ENCODE measurements at places on chromosomes 12 and 14.

- no peak for DNase-seq
Observed at GRCh38 chr14:100526057-100526456, 61.2 kb downstream of the BEGAIN start.

DNA sequence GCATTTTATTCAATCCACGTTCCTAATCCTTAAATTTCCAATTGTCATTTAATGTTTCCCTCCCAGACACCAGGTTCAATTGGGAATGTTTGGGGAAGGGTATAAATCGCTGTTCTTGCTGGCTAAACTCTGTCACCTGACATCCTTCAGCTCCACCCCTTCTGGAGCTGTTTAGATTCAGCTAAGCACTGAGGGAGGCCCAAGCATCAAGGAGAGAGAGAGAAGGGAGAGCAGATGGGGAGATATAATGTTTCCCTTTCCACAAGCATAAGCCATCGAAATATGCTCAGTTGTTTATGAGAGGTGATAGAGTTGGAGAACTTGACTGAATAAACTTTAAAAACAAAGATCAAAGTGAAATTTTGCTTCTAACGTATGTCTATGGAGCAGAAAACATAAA, 1.8 kb downstream of the ABCC9 start:
- DNase-seq = no peak

GRCh38 chr12:82687021-82688011, 610 bp downstream of the TMTC2 start:
- DNase-seq = peak; percentile 27

- no peak for DNase-seq
Observed at GRCh38 chr12:76948879-76949278, 70.1 kb upstream of the CSRP2 start.

GRCh38 chr14:56170028-56170427, 51.8 kb downstream of the PELI2 start:
- DNase-seq = no peak

DNA sequence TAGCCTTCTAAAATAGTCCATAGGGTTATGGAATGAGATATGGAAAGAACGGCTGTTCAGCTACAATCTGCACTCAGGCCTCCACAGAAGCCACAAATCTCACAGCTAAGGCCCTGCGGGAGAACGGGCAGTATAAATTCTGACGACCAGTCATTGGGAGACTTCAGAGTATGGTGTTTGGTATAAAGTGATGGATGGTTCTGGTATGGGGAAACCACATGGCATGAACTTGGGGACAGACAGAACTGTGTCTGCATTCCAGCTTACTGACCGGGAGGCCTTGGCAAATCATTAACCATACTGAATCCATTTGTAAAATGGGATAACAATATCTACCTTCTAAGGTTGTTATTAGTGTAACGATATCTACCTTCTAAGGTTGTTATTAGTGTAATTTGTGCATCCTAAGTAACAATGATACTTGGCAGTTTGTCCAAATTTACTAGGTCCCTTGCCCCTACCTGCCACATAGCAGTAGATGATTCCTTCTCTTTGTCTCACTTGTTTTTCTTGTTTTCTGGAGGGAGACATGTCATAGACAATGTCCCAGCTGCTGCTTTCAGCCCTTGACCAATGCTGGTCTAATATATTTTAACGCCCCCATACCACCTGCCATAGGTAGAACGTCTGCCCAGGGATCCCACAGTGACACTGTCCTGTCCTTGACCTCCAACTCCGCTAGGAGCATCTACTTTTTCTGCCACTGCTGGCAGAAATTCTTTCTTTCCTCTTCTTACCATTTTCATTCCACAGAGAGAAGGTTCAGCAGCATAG, 6.8 kb downstream of the CDKL1 start:
- no peak for DNase-seq

DNA sequence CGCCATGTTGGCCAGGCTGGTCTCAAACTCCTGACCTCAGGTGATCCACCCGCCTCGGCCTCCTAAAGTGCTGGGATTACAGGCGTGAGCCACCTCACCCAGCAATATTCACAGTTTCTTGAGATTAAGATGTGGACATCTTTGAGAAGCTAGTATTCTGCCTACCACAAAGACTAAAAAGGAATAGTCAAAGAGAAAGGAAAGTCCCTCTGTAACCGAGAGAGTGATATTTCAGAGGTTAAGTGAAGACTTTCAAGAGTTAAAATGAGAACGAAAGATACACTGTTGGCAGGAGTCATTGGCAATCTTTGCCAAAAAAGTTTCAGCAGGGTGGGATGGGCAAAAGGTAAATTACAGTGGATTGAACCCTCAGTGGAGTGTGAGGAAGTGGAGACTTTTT, 15.6 kb downstream of the DGKA start:
- DNase-seq = no peak

DNA sequence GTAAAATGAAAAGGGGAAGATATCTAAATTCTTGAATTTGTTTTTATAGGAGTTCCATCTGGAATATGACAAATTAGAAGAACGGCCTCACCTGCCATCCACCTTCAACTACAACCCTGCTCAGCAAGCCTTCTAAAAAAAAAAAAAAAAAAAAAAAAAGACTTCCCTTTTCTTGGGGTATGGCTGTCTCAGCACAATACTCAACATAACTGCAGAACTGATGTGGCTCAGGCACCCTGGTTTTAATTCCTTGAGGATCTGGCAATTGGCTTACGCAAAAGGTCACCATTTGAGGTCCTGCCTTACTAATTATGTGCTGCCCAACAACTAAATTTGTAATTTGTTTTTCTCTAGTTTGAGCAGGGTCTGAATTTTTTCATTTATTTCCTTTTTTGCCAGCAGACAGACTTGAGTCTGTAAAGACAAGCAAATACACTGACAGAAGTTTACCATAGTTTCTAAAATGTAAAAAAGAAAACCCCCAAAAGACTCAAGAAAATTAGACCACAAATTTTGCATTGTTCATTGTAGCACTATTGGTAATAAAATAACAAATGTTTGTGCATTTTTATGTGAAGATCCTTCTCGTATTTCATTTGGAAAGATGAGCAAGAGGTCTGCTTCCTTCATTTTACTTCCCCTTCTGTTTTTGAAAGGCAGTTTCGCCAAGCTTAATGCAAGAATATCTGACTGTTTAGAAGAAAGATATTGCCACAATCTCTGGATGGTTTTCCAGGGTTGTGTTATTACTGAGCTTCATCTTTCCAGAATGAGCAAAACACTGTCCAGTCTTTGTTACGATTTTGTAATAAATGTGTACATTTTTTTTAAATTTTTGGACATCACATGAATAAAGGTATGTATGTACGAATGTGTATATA, 12.1 kb upstream of the KCNMB4 start:
- no peak for DNase-seq

DNA sequence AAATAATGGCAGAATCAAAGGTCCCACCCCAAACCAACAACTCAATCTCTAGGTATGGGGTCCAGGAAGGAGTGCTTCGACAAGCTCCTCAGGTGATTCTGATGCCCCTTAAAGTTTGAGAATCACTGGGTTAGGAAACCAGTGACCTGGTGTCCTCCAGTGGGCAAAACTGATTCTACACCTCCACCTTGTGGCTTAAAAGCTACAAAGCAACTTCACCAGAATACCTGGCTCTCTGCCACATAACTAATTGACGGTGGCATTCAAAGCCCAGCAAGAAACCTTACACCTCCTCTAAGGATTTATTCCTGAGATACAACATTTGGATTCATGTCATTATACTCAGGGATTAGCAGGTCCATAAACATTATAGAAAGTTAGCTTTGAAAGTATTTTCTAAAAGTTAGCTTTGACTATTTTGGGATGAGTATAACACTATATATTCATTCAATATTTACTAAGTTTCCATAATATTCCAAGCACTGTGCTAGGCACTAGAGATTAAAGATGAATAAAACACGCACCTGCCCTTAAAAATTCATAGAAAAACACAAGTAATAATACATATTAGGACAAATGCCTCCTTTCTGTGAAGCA, 45.4 kb downstream of the DCAF5 start:
- DNase-seq = peak; percentile 88

DNA sequence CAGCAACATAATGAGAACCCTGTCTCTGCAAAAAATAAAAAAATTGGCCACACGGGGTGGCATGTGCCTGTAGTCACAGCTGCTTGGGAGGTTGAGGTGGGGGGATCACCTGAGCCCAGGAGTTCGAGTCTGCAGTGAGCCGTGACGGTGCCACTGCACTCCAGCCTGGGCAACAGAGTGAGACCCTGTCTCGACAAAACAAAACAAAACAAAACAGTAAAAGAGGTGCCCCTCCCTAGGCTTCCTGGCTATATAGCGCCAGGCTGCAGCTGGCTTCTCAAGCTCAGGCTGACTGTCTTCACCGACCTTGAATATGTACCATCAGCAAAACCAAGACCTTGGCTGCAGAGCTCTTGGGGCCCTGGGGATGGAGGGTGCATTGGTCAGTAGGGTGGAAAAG, 29.4 kb downstream of the TSPAN9 start:
- no peak for DNase-seq

- DNase-seq = peak; percentile 51
Observed at GRCh38 chr12:10612984-10613348, 443 bp downstream of the MAGOHB start.

- no peak for DNase-seq
Observed at GRCh38 chr12:79454338-79454843, 236.4 kb downstream of the PAWR start.

DNA sequence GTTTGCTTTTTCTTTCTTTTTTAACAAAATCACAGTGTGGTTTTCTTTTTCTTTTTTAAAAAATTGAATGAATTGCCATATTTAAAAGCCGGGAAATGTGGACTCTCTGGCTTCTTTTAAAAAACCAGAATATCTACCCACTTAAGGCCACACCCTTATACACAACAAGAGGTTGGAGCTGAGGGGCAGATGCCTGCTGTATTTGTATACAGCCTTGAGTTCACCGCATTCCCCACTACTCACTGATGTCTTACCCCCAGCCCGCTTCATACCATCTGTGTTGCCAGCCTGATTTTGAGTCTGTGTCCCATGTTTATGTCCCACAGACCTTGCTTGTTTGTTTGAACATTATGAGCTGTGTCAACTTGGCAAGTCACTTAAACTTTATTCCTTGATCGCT, 14.3 kb downstream of the JDP2 start:
- DNase-seq = no peak

- DNase-seq = no peak
Observed at GRCh38 chr12:12546314-12546772, 16.3 kb downstream of the DUSP16 start.

- DNase-seq = no peak
Observed at GRCh38 chr12:122130150-122130549, 43.9 kb downstream of the IL31 start.

GRCh38 chr12:45580356-45580969, 149.0 kb upstream of the ARID2 start:
- DNase-seq = peak; percentile 32

DNA sequence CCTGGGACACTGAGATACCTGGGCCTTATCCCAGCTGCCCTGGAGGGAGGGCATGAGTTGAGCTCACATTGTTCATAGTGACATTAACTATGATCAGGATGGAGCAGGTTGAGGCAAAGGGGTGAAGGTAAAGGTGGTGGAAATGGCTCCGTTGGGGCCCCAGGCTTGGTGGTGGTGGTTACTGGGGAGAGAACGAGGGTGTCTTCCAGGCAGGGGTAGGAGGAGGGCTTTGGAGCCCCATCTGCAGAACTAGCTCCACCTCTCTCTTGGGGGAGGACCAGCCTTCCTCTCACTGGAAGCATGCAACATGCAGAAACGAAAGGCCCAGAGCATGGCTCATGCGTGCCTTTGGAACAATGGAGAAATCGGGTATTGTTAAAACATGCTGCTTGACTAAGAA, 217.0 kb downstream of the SLC41A2 start:
- DNase-seq = no peak

- DNase-seq = no peak
Observed at GRCh38 chr14:81273521-81273920, 52.8 kb upstream of the GTF2A1 start.

DNA sequence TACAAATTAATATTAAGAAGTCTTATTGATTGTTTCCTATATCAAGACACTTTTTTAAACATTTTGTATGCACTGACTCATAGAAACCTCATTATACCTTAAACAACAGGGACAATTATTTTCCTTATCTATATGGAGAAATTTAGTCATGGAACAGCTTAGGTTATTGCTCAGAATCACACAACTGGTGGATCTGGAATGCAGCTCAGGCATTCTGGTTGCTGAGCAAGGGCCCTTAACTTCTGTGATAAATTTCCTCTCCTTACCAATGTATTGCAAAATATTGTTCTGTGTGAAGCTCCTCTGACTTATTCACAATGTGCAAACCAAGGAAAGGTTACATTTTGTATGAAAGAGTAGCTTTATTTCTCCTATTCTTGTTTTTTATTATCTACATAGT, 817.8 kb downstream of the LRFN5 start:
- no peak for DNase-seq

- DNase-seq = peak; percentile 73
Observed at GRCh38 chr14:50813544-50813863, 17.5 kb downstream of the NIN start.

DNA sequence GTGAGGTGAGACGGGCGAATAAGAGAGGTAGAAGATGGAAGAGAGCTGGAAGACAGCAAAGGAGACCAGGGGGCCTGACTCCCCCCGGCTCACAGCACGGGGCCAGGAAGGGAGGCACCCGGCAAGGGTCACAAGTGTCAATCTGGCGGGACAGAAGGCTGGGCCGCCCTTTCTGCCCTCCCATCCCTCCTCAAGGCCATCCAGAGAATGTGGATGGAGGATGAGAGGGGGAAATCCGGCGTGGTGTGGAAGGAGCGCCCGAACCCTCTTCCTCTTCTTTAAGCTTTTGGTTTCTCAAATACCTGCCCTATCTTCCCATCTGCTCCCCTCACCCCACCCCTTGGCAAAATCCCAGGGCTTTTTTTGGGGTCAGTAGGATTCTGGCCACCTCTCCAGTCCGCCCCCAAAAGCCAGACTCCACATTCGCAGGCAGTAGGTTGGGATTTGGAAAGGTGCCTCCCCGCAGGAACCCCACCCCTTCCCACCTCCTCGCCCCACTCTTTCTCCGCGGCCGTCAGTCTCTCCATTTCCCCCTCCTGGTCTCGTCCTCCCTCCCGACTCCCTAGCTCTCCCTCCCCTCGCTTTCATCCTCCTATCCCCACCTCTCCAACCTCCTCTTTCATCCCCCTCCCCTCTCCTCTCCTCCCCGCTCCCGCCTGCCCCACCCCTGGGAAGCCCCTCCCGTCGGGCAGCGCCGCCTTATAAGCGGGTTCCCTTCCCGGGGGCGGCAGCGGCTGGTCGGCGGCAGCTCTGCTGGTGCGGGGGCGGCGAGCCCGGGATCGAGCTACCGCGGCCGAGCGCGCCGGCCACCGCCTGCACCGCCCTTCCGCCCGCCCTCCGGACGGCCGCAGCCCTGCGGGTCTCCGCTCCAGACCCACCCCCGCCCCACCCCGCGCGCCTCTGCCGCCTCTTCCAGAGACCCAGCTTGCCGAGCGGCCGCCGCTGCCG, at the start of gene PTMS:
PTMS (plus strand) TSS at position 730 of the 948 bp plus-strand sequence. CDS start 343 bp downstream, outside the sequence.
- DNase-seq = peak; percentile 39

GRCh38 chr12:122128481-122128880, 45.5 kb downstream of the IL31 start:
- DNase-seq = no peak

- DNase-seq = no peak
Observed at GRCh38 chr12:19248929-19249602, 119.5 kb downstream of the PLEKHA5 start.

GRCh38 chr12:64456119-64456518, 4.2 kb downstream of the TBK1 start:
- no peak for DNase-seq

Measured in hematopoietic multipotent progenitor cell treated with erythropoietin and hydrocortisone succinate and interleukin-3 and kit ligand, for 6 days (in vitro differentiated cells).